ENCODE measurements at places on chromosomes 16 and 17. TPM values are rescaled to one million over a fixed set of nuclear protein-coding genes. Genes with fewer than 3 reads are reported as not detected.

Gene CA4
- polyA plus RNA-seq, result not detected

- peak; percentile 39 for DNase-seq
- peaks cover 15% of the 10 kb centered on the region for H3K4me1 ChIP-seq
- H3K4me3 ChIP-seq, result peak within 1 kb of the TSS; percentile 30
These were observed at the start of gene NXPH3 for GRCh38 chr17:49575679-49576087. Gene NXPH3 (plus strand): TSS chr17:49575871. CDS start chr17:49576220, 349 bp downstream.

DNA sequence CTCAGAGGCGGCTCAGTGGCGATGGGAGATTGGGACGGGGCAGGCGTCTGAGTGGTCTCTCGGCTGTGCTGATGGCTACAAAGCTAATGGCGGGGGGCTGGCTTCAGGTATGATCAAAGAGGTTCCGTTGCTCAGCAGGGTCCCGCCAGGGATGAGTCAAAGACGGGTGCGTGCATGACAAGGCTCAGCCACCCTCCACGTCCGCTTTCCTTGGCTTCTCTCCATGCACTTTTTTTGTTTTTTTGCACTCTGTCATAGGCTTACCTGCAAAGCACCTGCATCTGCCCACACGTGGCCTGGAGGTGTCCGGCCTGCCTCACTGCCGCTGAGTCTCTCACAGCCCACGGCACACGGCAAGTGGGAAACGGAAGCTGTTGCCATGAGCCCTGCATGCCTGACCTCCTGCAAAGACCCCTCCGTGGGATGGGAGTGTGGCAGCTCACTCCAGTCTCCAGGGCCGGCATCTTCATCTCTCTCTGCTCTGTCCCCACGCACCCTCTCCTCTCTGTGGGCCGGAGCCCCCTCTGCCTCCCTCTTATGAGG is 85.5 kb upstream of the ZNF469 start:
- H3K4me3 ChIP-seq, result no peak overlapping the region
- no peaks in the 10 kb centered on the region for H3K4me1 ChIP-seq
- H3K36me3 ChIP-seq, result no peaks in the 10 kb centered on the region
- DNase-seq, result no peak

- peaks cover 29% of the 10 kb centered on the region for H3K27me3 ChIP-seq
- H3K4me3 ChIP-seq, result no peak overlapping the region
- no peaks in the 10 kb centered on the region for H3K36me3 ChIP-seq
- no peak overlapping the region for H3K27ac ChIP-seq
These were observed 24.5 kb upstream of the CCL1 start for GRCh38 chr17:34387566-34387965.

DNA sequence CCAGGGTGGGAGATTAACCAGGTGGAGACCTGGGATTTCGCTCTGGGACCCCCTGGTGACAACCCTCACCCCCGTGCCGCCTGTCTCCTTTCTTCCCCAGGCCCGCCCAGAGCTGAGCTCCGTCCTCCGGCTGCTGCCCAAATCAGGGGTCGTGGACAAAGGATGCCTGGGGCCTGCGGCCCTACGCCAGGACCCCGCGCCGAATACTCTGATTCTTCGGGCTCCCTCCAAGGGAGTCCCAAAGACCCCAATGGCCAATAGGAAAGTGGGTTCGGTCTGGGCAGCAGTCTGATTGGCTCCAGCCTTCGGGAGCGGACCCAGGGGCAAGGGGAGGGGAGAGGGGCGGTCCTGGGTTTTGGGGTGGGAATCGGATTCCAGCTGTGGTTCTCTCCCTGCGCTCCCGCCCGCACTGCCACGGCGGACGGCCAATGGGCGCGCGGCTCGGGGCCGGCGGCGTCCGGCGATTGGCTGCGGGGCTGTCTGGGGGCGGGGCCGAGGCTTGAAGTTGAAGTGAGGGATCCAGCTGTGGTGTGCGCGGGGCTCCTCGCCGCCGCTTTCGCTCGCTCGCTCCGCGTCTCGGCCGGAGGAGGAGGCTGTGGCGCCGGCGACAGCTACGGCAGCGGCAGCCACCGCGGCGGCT is at the start of gene CACNA1G:
CACNA1G (plus strand) TSS at position 531 of the 640 bp plus-strand sequence. CDS start 745 bp downstream, outside the sequence.
- peaks cover 32% of the 10 kb centered on the region for H3K4me1 ChIP-seq
- H3K4me3 ChIP-seq, result peak within 1 kb of the TSS; percentile 90
- H3K27me3 ChIP-seq, result peaks cover 80% of the 10 kb centered on the region
- no peak within 1 kb of the TSS for H3K27ac ChIP-seq
